ENCODE measurements at places on chromosomes 1 and 21.
A peak's percentile ranks its signal among the peaks of the same experiment; 100 is the strongest.

DNA sequence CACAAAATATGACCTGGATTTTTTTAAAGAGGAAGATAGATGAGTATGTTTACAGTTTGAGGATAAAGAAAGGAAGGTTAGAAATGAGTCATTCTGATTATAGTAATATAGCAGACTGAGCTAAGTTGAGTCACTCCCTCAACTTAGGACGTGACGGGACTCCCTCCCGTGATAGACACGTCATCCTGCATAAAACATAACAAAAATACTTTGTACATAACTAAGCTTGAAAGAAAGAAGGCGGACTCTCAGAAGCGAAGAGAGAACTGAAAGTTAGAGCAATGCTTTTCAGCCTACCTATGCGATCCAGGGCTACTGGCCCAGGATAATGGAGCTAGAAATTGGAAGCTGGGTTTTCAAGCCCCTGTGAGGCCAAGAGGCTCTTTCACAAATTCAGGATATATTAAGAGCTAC lies 53.0 kb upstream of the DESI2 start:
- DNase-seq: no peak

- DNase-seq: no peak
Measured at GRCh38 chr1:1967151-1967550, 36.4 kb downstream of the CFAP74 start.

DNA sequence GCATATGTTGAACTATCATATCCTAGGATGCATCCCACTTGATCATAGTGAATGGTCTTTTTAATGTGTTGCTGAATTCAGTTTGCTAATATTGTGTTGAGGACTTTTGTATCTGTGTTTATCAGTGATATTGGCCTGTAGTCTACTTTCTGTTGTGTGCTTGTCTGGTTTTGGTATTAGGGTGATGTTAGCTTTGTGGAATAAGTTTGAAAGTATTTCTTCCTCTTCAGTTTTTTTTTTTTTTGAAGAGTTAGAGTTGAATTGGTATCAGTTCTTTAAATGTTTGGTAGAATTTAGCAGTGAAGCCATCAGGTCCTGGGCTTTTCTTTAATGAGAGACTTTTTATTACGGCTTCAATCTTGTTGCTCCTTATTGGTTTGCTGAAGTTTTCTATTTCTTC lies 162.3 kb downstream of the VAV3 start:
- DNase-seq: no peak

DNA sequence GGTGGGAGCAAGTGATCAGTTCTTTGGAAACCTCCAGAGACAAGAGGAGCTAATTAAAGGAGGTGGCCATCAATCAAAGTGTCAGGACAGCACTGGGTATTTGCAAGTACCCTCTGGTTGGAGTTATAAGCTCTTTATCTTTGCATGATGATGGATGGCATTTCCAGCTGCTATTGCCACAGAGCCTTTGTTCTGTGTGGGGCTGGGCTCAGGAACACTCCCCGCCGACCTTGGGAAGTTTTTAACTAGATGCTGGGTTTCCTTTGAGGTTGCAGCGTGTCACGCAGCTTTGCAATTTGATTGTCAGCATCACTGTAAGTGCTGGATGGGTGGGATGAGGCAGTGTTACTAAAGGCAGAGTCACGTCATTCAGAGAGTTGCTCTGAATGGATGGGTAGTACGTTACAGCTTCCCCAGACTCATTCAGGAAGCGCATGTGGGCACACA lies 68.9 kb downstream of the CNIH3 start:
- no peak for DNase-seq

- DNase-seq: no peak
Measured at GRCh38 chr21:28614791-28615190, 377.9 kb downstream of the LTN1 start.

GRCh38 chr1:46719689-46720088 lies 775 bp upstream of the EFCAB14 start:
- no peak for DNase-seq

GRCh38 chr1:29245876-29246275 lies 9.6 kb downstream of the PTPRU start:
- DNase-seq: peak; percentile 68

GRCh38 chr21:43771199-43771675 lies 4.9 kb downstream of the CSTB start:
- DNase-seq: no peak

GRCh38 chr1:154951901-154952657 lies 3.8 kb downstream of the PBXIP1 start:
- peak; percentile 49 for DNase-seq

- no peak for DNase-seq
Measured at GRCh38 chr1:193358419-193358818, 172.0 kb upstream of the B3GALT2 start.

- DNase-seq: no peak
Measured at GRCh38 chr1:31273619-31274018, 23.0 kb downstream of the SNRNP40 start.

GRCh38 chr1:60589916-60590315 lies 492.4 kb upstream of the NFIA start:
- DNase-seq: no peak

DNA sequence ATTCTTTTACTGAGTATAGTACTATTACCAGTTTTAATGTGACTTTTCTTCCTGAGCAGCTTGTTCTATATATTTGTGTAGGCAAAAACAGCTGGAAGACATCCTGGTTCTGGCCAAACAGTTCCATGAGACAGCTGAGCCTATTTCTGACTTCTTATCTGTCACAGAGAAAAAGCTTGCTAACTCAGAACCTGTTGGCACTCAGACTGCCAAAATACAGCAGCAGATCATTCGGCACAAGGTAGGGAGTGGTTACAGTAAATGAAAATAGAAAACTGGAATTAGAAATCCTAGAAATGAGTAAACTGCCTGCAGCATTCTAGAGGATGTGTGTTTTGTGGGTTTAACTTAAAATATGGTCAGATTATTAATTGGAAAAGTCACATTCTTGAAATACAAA lies 64.1 kb upstream of the BMP8A start:
- no peak for DNase-seq

DNA sequence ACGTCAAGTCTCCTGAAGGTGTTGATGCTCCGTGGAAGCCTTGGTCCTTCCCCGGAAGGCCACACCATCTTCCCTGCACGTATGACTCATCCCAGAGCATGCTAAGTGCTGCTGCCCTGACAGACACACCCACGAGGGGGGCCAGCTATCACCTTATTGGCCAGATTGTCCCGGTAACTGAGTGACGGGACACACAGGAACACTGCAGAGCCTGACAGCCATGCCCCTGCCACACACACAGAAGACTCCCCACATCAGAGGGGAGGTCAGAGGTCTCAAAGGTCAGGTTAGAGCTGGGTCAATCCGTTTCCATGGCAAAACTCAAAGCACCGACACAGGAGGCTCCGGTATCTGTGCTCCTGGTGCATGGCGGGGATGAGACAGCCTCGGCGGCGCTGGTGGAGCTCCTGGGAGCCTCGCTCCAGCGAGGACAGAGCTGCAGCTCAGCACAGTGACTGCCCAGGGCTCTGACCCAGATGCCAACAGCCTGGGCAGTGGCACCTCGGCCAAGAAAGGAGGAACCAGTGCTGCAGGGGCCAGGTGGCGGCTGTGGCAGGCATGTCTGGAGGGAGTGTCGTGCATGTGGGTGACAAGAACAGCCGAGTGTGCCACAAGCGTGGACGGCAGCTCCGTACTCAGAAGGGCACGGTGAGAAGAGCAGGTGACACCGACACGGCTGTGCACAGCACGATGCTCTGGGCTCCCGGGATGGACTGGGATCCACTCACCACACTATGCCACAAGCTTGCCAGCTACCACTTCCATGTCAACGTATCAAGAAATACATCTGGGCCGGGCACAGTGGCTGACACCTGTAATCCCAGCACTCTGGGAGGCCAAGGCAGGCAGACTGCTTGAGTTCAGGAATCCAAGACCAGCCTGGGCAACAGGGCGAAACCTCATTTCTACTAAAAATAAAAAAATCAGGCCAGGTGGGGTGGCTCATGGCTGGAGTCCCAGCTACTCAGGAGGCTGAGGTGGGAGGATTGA lies 14.8 kb upstream of the TMEM240 start:
- no peak for DNase-seq

DNA sequence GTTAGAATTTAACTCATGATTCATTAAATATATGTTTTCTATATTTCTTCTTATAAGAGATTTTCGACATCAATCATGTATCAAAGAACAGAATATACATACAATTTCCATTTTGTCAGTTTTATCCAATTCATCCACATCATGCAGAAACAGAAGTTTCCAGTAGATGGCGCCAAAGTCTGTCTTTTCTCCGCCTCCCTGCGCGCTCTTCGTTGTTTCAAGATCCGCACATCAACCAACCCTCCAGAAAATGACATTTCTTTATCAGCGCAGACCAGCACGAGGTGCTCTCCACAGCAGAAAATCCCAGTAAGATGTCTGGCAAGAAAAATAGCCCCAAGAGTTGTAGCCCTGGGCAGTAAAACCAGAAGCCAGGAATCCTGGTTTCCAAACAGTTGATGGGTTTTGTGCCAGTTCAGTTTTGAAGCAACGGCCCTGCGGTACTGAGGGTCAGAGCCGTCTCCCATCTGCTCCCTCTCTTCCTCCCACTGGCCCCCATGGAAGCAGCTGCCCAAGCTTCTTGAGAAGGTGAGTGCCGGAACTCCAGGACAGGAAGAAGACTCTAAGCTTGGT lies 38.6 kb upstream of the GPR137B start:
- peak; percentile 83 for DNase-seq

DNA sequence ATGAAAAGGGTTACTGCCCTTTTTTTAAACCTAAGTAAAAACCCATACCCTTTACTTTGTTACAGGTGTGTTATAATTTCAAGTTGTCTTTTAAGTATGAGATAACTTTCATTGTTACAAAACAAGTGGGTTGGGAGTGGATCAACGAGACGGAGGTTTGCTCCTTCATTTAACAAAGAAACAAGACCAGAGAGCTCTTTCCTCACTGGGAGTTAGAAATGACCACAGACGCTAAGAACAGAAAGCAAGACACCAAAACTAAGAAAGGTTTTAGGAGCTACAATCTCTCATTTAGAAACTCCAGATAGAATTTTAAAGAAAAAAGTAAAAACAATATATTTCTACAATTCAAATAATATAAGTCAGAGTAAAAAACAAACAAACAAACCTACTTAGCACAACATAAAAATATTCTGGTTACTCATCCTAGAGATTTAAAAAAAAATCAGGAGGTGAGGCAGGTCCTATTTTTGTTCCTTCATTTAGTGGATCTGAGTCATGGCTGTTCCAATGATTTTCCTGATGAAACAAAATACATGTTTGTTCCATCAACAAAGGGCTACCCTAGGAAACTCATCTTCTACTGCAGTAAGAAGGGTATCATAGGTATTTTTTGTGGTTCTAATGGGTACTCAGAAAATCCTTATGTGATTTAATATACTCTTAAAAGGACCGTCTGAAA lies 33.0 kb downstream of the APP start:
- DNase-seq: no peak

- no peak for DNase-seq
Measured at GRCh38 chr1:177561436-177561835, 390.7 kb downstream of the BRINP2 start.

GRCh38 chr1:176205332-176205914 lies 1.7 kb downstream of the COP1 start:
- no peak for DNase-seq

- DNase-seq: no peak
Measured at GRCh38 chr1:183247931-183248330, 61.9 kb downstream of the LAMC2 start.

- DNase-seq: peak; percentile 87
Measured at GRCh38 chr1:227919906-227920305, 27.8 kb downstream of the WNT9A start.

DNA sequence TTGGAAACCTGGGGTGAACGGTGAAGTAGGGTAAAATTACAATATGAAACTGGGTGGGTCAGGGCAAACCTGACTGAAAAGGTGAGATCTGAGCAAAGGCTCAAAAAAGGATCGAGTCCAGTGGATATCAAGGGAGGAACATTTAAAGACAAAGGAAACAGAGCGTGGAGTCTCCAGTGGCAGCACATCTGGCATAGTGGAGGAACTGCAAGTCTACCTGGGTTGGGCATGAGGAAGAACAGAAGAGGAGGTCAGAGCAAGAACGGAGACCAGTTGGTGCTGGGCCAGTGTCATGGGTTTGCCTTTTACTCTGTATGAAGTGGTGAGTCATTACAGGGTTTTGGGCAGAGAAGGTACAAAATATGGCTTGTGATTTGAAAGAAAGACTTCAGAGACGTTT lies 163.7 kb downstream of the NTPCR start:
- no peak for DNase-seq

- DNase-seq: no peak
Measured at GRCh38 chr1:192998536-192998935, 60.6 kb downstream of the UCHL5 start.
